GDM1 (cell line): ENCODE measurements at places on chromosomes 3 and 15.

DNA sequence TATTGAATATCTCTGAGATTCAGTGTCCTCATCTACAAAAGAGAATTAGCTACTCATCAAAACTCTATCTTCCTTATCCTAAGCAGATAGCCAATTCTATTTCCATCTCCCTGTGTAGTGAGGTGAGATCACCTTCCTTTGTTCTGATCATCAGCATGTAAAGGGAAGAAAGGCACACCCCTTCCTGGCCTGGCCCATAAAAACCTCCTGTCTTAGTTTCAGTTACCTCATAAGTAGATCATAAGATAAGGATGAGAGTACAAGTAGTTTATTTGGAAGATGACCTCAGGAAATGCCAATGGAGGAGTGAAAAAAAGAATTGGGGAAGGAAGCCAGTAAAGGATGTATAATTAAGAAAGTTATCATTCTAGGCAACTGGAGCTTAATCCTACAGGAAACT is 114.5 kb upstream of the GADL1 start:
- DNase-seq, result no peak

DNA sequence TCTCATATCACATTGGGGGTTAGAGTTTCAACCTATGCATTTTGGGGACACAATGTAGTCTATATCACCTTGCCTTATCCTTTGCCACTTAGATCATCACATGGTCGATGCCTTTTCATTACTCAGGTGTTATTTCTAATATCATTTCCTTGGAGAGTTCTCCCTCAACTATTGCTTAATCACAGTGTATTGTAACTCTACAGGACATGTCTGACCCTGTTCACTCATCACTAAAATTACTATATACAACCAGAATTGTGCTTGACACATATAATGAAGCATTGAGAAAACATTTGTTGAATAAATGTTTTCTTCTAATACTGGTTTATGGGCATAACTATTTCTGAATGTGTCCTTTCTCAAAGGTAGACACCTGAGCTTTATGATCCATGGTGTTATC is 207.4 kb downstream of the EPHA6 start:
- no peak for DNase-seq

- no peak for DNase-seq
These were observed 112.6 kb upstream of the THRB start for GRCh38 chr3:24607281-24607680.

DNA sequence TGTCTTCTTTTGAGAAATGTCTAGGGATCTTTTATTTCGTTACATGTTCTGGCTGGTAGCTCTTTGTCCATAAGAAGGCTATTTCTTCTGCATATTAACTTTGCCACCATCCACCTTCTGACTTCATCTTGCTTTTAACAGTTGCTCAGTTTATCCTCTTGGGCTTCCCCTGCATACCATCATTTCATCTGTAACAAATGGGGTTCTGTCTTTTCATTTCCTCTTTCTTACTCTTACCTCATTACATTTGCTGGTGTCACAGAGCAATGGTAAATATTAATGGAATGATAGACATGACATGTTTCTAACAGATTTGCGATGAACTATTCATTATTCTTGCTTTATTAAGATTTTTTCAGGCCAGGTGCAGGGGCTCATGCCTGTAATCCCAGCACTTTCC is 62.4 kb downstream of the GASK1A start:
- no peak for DNase-seq

DNA sequence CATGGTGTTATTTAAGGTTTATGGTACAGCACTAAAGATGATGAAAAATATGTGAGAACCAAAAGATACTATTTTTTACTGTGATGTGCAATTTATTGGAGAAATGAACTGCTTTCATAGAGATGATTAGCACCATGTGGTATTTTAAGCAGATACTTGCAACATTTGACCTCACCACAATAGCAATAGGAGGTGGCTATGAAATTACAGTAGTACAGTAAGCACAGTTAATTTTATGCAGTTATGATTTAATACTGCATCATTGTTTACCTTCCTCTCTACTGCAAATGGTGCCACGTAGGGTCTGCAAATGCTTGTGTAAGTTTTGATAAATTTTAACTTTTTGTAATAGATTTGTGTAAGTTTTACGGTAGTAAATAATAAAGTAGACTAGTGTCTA is 14.0 kb downstream of the PYGO1 start:
- no peak for DNase-seq

GRCh38 chr3:11953778-11954177 is 50.4 kb upstream of the SYN2 start:
- no peak for DNase-seq

DNA sequence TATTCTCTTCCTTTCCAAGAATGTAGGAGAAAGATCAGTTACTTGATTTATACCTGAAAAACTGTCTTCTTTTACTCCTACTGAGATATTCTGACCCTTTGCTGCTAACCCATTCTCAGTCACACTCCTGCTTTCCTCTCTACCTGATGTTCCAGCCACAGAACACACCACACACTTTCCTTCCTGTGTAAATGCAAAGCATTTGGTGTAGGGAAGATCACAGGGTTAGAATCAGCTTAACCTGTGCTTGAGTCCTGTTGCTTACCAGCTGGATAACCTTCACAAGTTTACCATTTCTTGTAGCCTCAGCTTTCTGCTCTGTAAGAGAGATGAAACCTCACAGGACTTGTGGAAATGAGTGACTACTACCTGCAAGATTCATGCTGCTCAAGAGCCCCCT is 489.8 kb upstream of the GOLIM4 start:
- no peak for DNase-seq

GRCh38 chr3:4533489-4534443 is 40.6 kb downstream of the ITPR1 start:
- DNase-seq, result peak; percentile 93

GRCh38 chr3:115420086-115420485 is 203.2 kb upstream of the GAP43 start:
- no peak for DNase-seq
